ENCODE measurements at places on chromosomes 11 and 22.

DNA sequence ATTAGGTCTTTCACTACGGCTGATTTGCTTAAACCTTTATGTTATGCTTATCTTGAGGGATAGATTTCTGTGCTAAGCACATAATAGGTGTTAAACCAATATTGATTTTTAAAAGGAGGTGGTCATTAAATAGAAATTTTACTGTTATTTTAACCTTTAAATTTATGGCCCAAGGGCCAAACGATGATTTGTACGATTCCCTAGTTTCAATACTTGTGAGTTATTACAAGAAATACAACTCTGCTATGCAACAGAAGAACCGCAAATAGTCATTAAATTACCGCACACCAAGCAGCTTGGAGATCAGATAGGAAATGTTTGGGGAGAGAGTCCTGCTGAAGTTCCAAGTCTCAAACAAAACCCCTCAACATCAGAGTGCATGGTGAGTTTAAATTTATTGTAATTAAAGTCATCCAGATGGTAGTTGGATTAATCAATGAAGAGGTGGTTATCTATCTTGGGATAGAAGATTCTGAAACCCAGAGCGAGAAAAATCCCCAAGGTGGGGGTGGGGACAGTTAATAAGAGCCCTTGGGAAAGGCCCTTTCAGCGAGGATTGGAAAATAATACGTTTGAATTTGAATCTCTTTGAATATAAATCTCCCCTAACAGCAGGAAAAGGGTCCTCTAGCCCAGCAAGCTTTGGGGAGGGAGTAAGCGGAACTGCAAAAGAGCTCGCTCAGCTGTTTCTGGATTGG is 805 bp upstream of the QSER1 start:
- DNase-seq = no peak

GRCh38 chr11:7501894-7502293 is 11.9 kb upstream of the PPFIBP2 start:
- DNase-seq = no peak

GRCh38 chr11:89452780-89453179 is 38.4 kb downstream of the NOX4 start:
- DNase-seq = no peak

GRCh38 chr11:83918476-83918875 is 632.3 kb upstream of the CCDC90B start:
- DNase-seq = no peak

GRCh38 chr11:103433386-103434072 is 324.3 kb downstream of the DYNC2H1 start:
- DNase-seq = no peak

DNA sequence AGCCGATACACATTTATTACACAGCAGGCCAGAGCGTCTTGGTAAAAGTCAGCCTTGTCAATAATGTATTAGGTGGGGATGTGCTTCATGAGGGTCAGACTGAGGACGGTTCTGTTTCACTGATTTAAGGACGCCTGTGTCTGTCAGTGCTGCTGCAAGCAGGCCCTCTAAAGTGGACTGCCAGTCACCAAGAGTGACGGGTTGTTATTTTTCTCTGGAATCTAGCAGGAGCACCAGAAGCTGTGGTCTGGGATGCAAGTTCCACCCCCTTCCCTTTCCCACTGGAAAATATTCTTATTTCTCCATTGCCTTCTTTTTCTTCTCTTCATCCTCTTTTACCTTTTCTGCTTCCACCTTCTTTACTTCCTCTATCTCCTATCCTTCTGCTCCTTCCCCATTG is 191.2 kb upstream of the NCAM1 start:
- no peak for DNase-seq

GRCh38 chr11:81342966-81343365 is 1390.7 kb downstream of the FAM181B start:
- DNase-seq = no peak

DNA sequence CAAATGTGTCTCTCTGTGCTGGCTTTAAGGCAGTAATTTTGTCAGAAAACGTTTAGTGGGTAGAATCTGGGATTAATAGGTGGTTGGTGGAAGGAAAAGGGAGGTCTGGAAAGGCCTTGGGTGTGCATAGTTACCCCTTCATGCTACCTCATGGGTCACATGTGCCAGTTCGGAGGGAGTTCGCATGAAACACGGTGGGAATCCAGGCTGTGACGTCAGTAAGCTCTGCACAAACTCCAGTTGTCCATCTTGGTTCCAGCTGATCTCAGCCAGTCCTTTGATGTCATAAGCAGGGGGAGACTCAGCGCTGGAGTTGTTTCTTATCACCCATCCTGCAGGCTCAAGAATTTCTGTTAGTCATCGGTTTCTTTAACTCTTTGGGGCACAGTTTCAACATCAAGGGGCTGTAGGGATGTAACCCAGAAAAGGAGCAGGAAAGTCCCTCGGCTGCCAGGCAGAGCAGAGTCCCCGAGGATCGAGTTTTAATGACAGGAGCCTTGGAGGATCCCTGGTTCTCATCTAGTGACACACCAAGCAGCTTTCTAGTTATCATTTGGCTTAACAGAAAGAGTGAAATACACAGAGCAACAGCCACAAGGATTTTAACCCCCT is 28.9 kb downstream of the MOV10L1 start:
- no peak for DNase-seq

- DNase-seq = no peak
Observed at GRCh38 chr11:93529707-93530467, 13.3 kb downstream of the SMCO4 start.

DNA sequence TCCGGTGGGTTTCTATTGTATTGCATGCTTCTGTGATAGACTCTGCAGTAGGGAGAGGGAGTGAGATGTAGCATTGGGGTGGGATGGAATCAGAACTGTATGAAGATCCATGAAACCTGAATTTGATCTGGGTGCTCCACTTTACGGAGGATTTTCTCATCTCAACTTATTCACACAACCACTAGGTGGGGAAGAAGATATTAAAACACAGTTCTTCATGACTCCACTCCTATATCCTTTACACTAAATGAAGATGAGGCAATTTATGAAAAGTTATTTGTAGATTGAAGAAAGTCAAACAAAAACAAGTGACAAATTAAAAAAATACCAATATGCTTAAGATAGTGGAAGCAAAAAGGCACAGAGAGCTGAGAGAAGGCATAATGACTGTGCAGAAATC is 92.6 kb upstream of the PDGFD start:
- no peak for DNase-seq

DNA sequence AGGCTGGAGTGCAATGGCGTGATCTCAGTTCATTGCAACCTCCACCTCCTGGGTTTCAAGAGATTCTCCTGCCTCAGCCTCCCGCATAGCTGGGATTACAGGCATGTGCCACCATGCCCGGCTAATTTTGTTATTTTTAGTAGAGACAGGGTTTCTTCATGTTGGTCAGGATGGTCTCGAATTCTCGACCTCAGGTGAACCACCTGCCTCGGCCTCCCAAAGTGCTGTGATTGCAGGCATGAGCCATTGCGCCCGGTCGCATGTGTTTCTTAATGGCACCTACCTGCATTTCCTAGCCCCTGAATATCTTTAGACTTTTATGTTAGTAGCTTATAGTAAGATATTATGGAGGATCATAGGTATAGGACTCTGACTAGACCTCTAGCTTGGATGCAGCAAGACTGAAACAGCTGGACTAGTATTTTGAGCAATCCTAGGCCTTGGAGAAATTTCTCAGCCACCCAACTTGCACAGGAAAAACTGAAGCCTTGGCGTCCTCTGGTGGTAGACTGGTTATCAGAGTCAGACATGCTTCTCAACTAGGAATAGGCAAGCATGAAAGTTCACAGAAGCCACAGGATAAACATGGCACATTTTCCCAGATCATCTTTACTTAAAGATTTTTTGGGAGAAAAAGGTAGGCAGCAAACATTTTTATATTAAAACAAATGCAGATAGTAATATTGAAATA is 22.7 kb upstream of the C1QTNF4 start:
- DNase-seq = peak; percentile 28

GRCh38 chr22:33400891-33401290 is 342.7 kb upstream of the SYN3 start:
- DNase-seq = no peak

GRCh38 chr11:47408598-47409439 is 429 bp downstream of the SLC39A13 start:
- DNase-seq = peak; percentile 56

DNA sequence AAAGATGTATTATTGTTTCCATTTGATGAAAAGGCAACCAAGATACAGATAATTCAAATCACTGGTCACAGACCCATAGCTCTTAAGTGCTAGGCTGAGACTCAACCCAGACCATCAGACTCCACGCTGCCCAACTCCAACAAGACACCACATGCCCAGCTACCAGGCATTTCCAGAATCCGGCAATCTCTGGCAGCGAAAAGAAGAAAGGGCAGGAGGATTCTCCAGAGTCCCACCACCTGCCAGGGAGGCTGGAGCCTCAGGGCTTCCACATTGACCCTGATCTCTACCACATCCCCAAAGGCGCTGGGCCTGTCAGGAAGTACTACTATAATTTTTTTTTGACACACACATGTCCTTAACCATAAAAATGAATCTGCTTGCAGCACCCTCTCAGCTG is 61.4 kb upstream of the ARFGAP3 start:
- DNase-seq = no peak

- DNase-seq = no peak
Observed at GRCh38 chr11:1750840-1751530, 590 bp upstream of the IFITM10 start.

GRCh38 chr11:4102711-4103110 is 8.1 kb downstream of the RRM1 start:
- DNase-seq = no peak

DNA sequence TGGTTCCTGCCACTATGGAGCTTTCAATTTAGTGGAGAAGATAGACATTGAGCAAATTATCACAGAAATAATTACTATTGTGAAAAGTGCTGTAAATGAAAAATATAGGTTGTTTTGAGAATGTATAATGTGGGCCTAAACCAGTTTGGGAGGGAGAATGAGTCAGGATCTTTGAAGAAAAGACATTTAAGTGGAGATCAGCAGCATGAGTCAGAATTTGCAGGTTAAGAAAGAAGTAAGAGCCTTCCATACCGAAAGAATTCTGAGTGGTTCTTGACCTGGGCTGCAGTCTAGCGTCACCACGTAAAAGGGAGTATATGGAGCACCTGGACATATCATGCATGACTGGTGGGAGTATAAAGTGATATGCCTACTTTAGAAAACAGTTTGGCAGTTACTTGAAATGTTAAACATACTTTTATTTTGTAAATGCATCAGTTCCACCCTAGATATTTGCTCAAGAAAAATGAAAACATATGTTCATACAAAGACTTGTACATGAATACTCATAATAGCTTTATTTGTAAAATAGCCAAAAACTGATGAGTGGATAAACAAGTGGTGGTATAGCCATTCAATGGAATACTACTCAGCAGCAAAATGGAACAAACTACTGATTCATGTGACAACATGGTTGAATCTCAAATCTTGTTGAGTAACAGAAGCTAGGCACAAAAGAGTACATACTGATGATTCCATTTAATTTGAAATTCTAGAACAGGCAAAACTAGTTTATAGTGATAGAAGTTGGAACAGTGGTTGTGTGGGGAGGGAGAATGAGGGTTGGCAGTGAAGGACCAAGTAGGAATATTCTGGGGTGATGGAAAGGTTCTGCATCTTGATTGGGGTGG is 99.2 kb downstream of the STIM1 start:
- no peak for DNase-seq

DNA sequence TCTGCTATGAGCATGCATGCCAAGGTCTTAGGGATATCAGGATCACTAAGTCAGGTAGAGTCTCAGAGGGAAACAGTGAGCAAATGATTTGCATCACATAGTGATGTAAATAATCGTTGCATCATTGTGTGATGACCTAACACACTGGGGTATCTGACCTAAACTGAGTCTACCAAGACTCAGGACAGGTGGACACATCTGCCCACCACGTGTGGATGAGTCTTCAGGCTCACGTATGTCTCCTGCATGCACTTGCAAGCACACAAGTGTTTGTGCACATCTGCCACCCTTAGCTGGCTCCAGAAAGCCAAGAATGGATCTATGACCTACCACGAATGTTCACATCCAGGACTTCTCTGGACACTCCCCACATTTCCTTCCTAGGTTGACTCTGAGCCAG is 111.2 kb downstream of the FEZ1 start:
- no peak for DNase-seq

- no peak for DNase-seq
Observed at GRCh38 chr11:75025561-75025960, 36.8 kb downstream of the NEU3 start.

GRCh38 chr11:33478111-33478573 is 221.0 kb downstream of the HIPK3 start:
- peak; percentile 24 for DNase-seq

DNA sequence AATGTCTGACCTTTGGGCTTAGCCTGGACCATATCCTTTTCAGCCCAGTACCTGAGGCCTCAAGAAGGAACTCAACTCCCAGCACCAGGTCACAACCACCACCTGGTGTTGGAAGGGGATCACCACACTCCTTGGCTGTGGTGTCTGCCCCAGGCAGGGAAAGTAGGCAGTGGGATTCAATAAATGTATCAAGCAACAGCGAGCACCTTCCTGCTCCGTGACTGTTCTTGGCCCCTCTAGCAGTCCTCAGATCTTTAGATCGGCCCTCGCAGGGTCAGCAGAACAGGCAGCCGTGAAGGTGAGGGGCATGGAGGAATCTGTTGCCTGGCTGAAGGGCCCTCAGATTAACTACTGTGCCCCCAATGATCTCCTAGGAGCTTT is 15.9 kb downstream of the ARFGAP2 start:
- DNase-seq = no peak

- DNase-seq = peak; percentile 76
Observed at GRCh38 chr11:5684646-5685362, at the start of gene TRIM5. Gene TRIM5, minus strand, starts transcription at chr11:5685074. Its CDS starts 4,897 bp downstream, at chr11:5680177.

- no peak for DNase-seq
Observed at GRCh38 chr22:24407278-24407665, 20.1 kb upstream of the ADORA2A start.

DNA sequence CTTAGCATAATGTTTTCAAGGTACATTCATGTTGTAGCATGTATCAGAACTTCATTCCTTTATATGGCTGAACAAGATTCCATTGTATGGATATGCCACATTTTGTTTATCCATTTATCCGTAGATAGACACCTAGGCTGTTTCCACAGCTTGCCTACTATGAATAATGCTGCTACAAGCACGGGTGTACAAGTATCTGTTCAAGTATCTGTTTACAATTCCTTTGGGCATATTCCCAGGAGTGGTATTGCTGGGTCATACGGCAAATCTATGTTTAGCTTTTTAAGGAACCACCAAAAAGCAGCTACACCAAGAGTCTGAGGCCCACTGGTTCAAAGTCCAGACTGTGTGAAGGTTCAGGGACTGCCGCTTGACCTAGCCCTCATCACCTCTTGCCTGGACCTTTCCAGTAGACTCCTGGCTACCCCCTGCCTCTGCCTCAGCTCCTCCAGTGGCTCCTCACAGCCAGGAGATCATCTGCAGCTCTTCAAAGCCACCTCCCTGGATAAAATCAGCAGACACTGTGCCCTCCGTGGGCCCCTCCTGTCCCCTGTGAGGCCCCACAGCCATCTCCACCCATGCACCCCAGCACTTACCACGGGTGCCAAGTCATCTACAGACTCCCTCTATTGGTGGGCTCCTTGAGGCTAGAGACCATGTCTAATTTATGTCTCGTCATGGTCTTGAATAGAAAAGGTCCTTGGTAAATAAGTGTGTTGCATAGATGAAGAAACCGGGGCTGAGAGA is 160.3 kb downstream of the MN1 start:
- peak; percentile 61 for DNase-seq

Measured in retina (tissue), 1 donor.